BJ (cell line): ENCODE measurements at places on chromosomes 7 and 10.

DNA sequence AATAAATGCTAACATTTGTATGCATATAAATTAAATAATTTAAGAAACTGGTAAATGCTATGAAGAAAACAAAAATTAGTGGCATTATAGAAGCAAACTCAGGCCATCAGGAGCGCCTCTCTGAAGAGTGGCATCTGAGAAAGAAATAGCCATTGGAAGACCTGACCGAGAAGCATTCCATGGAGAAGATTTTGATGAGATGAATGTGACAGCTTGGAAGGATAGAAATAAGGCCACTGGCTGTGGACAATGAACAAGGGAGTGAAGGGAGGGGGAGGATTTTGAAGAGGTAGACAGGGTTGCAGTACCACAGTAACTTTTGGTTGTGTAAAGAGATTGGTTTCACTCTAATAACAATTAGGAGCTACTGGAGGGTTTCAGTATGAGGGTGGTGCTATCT, 436.7 kb downstream of the CCSER2 start:
- DNase-seq = no peak

- DNase-seq = no peak
Observed at GRCh38 chr7:157537056-157537455, 200.3 kb downstream of the DNAJB6 start.

- no peak for DNase-seq
Observed at GRCh38 chr7:103143868-103144267, 5.0 kb downstream of the NAPEPLD start.

DNA sequence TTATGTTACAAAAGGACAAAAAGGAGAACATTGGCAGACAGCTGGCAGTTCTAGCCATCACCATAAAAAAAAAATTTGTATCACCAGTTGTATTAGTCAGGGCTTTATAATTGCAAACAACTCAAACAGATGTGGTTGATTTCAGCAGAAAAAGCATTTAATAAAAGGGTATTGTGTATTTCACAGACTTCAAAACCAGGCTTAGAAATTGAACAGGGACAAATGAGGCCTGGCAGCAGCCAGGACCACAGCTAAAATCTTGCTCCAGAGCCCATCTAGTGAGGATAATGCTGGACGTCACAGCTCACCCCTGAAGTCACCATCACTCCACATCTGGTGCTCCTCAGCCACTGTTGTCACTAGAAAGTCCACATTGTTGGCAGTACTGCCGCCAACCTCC, 52.9 kb upstream of the CALD1 start:
- no peak for DNase-seq

DNA sequence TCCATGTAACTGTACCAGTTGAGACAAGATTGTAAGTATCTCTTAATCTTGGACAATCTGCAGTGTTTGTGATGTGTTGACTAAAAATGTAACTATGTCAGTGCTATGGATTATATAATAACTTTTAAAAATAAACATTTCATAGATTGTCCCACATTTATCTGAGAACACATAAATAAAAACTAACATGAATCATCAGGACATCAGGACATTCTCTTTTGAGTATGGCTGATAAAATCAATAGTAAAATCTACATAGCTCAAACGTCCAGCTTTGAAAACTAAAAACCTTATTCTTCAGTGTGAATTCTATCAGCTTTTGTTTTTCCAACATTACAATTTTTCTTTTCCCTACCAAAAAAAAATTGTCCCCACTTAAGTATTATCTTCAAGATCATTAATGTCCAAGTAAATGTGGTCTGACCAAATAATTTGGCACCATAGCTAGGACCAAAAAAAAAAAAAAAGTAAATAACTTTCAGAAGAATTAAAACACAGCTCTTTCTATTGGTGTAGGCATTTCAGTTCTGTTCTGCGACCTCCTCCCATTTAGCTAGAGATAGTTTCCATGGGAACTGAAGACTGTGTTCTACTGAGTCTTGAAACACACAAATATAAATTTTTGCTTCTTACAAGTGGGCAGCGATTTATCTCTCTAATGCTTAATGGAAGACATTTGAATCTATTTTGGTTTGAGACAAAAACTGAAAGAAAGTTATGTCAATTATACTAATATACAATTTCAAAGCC, 123.0 kb upstream of the SGCE start:
- no peak for DNase-seq

DNA sequence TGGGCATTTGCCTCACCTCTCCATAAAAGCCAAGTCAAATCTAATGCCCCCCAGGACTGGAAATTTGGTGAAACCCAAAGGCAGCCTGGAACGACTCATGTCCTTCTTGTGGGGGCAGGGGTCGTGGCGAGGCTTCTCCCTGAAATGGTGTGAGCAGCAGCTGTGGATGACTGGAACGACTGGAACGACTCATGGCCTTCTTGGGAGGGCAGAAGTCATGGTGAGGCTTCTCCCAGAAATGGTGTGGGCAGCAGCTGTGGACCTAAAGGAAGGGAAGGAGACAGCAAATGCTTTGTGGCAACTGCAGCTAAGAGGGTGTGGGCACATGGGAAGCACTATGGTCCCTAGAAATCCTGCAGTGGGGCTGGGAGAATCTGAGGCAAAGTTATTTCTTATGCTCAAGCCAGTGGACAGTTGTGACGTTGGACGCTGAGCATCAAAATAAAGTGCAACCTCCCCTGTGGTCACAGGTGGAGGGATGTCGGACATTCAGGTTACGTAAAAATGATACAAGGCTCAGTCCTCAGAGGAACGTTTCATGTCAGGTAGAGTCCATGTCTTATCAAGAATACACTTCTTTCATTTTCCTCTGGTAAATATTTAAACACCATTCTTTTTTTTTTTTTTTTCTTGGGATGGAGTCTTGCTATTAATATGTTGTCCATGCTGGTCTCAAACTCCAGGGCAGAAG, 107.0 kb upstream of the KIF5B start:
- DNase-seq = no peak

GRCh38 chr7:100686201-100686821, 7.7 kb downstream of the GIGYF1 start:
- no peak for DNase-seq
